ENCODE measurements at places on chromosomes 1 and 21.

DNA sequence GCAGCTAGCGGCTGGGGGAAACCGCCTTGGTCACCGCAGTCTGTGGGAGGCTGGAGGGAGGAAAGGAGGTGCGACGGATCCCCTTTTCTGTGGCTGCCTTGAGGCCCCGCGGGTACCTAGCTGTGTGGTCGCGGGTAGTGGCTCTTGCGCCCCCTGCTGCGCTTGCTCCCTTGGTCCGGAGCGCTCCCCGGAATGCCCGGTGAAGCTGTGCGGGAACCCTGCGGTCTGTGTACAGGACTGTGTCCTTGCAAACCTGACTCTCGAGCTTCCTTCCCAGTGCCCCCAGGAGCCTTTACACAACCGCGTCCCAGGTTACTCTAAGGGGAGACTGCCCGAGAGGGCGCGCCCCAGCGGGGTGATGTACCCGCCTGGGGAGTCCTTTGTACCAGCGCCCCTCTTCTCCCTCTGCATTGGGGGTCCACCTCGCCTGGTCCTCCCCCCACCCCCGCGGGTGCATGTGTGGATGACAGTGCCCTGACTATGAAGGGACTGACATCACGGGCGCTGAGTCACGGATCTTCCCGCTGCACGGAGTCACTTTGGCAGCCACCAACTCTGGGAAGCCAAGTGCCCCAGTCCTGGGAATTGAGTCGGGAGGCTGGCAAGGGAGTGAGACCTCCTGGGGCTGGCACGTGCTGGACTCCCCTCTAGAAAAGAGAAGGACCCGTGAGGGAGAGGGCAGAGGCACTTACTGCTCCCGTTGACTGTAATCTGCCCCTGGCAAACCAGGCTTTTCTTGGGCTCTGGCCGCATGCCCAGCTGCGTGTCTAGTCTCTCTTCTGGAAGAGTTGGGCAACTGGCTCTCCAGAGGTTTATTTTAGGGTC, 816 bp downstream of the IL6R start:
- peak; percentile 66 for DNase-seq

- DNase-seq: no peak
Measured at GRCh38 chr1:154624746-154625643, 17.0 kb upstream of the ADAR start.

GRCh38 chr21:35525443-35525842, 476.3 kb upstream of the RUNX1 start:
- peak; percentile 22 for DNase-seq

DNA sequence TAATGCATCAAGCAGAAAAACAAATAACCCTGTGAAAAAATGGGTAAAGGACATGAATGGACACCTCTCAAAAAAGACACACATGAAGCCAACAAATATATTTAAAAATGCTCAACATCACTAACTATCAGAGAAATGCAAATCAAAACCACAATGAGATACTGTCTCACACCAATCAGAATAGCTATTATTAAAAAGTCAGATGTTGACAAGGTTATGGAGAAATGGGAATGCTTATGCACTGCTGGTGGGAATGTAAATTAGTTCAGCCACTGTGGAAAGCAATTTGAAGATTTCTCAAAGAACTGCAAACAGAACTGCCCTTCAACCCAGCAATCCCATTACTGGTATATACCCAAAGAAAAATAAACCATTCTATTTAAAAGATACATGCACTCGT, 86.6 kb upstream of the TNFSF4 start:
- DNase-seq: no peak

DNA sequence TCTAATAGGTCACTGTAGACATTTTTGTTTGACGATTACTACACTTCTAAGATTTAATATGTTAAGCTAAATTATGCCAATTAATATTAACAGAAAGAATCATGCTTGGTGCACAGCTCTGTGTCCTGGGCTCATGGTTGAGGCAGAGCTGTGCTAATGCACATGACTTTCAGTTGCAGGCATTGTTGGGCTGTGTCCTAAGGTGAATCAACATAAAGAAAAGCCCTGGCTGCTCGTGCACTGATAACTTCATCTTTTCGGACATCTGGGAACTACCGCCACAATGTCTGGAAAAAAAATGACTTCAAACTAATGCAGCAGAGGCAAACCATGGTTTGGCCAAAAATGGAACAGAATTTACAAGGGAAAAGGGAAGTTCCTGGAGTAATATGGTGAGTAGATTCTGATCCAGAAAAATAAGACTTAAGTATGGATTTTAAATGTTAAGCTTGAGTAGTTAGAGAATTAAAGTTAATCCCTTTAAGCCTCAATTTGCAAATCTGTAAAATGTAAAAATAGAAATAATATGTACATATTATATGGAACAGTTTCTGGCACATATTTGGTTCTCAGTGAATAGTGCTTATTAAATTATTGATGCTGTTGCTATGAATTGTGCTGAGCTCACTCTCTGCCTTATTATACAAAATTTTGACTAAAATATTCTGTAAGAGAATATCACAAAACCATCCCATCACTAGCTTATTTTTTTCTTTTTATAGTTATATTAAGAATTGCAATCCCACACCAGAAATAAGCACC, 186.1 kb downstream of the BRINP2 start:
- no peak for DNase-seq

DNA sequence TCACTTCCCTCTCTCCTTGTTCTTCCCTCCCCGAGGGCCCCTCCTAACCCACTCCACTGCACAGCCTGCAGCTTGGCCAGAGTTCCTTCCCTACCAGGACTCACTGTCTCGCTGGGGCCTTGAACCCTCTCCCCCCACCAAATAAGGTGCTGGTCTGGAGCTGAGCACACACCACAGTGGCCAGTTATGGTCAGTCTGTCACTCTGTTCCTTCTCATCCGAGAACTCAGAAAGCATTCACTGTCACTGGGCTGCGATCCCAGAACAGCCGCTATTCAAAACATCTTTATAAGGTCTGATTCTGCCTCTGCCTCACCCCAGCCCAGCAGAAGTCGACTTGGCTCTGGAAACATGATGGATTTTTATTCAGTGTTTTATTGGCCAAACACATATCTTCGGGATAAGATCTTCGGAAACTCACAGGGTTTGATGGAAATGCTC, 19.8 kb upstream of the LBR start:
- DNase-seq: no peak

- no peak for DNase-seq
Measured at GRCh38 chr1:71565262-71565661, 484.4 kb upstream of the ZRANB2 start.

Measured in CD4-positive, alpha-beta T cell treated with Interleukin-15 for 1 hour (primary cell).